Stimulated activated CD4-positive, alpha-beta T cell treated with anti-CD3 and anti-CD28 coated beads, TNF-alpha, amount 100 ng/mL, for 48 hours (primary cell): ENCODE measurements at places on chromosomes 2 and 18.

DNA sequence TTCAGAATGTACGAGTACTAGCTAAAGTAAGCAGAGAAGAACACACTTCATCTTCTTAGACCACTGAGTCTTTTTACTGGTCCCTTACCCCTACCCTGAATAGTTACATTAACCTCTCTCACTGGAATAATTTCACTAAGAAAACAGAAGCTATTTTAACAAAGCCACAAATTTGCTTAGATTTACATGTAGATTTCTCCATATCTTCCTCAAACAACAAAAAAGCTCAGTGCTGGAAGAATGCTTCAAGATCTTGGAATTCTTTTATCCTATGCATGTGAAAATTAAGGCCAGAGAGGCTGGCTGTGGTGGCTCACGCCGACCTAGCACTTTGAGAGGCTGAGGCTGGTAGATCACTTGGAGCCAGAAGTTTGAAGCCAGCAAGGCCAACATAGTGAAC lies 35.2 kb downstream of the MOGAT1 start:
- no peak for DNase-seq

- no peak for DNase-seq
Measured at GRCh38 chr2:163469561-163469962, 266.2 kb downstream of the FIGN start.

- no peak for DNase-seq
Measured at GRCh38 chr2:200454927-200455801, 54.7 kb downstream of the KCTD18 start.

GRCh38 chr2:177693658-177694339 lies 301.2 kb downstream of the AGPS start:
- no peak for DNase-seq

- no peak for DNase-seq
Measured at GRCh38 chr2:119873350-119874315, 113.9 kb downstream of the PTPN4 start.

DNA sequence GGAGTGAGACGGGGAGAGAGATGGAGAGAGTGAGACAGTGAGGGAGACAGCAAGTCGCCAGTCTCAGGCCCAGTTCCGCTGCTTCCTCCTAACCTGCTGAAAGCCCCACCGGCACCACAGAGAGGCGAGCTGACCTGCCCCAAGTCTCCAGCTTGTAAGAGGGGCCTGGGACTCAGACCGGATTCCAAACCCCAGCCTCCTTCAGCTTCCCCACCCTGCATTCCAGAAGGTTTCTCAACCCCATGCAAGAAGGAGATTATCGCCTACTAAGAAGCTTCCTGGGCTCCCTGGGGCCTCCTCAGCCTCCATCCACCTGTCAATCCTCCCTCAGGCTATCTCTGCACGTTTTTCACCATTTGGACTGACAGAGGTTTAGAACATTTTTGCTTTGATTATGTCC lies 173.1 kb upstream of the RAB6C start:
- no peak for DNase-seq

- no peak for DNase-seq
Measured at GRCh38 chr2:145593991-145594614, 1074.2 kb upstream of the ZEB2 start.

- no peak for DNase-seq
Measured at GRCh38 chr2:142061733-142062132, 69.1 kb downstream of the LRP1B start.

GRCh38 chr2:26764906-26765305 lies 822 bp downstream of the SLC35F6 start:
- DNase-seq, result no peak

DNA sequence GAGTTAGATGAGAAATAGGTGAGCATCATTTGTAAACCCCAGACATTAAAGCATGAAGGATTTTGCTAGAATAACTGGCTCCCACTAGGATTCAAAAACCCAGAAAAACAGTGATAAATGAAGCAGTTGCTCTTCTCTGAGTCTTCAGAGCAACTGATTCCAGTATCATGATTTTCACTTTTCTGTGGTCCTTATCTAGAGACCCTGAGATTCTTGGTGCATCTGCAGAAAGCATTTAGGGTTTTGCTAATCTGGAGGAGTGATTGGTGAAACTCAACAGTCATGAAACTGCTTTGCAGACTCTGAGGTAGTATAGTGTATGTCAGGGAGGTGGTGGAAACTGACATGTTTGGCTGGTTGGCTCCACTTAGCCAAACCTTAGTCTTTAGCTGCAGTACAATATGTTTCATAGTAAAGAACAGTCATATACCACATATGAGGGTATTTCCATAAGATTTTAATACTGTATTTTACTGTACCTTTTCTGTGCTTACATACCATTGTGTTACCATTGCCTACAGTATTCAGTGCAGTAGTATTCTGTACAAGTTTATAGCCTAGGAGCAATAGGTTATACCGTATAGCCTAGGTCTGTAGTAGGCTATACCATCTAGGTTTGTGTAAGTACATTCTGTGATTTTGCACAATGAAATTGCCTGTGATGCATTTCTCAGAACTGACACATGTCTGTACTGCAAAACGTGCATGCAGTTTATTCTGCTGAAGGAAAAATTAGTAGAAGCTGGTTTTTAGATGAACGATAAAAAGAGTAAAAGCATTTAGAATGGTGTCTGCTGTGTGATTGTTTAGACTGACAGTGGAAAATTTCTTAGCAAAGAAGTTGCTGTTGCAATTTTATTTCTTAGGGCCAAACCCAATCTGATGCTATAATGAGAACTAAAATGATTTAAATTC lies 23.8 kb downstream of the EML4 start:
- no peak for DNase-seq

DNA sequence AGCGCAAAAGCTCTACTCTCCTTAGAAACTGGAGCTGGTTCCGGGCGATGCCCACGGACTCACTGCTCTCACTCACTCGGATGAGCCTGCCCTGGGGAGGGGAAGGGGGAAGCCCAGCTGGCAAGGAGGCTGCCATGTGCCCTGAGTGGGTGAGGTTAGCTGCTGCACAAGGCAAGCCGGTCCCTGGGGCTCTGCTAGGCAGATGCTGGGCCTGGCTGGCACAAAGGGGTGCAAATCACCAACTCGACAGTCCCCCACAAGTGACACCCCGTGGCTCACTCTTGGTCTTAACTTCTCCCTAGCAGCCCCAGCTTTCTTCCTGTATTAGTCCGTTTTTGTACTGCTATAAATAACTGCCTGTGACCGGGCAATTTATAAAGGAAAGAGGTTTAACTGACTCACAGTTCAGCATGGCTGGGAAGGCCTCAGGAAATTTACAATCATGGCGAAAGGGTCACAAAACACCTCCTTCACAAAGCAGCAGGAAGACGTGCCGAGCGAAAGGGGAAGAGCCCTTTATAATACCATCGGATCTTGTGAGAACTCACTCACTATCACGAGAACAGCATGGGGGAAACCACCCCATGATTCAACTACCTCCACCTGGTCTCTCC lies 33.2 kb downstream of the ADCY3 start:
- no peak for DNase-seq

- no peak for DNase-seq
Measured at GRCh38 chr2:223416815-223417610, 185.1 kb downstream of the SCG2 start.

DNA sequence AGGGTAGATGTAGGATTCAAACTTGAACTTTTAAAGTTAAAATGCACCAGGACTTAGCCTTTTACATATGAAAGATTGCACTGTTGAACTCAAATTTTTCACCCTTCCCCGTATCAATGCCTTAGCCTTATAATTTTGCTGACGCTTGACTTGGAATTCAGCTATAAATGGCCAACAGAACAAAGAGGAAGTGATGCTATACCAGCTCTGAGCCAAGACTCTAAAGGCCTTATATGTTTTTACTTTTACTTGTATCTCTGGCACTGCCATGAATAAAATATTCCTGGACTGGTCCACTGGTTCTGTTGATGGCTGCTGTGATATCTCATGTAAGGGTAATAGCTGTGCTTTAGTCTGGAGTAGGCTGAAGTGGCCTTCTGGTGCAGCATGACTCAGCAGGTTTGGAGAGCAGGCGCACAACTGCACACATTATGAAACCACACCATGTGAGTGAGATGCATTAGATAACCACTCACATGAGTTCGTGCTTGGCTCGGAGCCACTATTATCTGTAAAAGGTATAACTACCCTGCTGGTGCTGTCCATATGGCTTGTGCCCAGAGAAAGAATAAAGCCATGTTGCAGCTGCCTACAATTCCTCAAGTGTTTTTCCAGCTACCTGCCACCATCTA lies 8.4 kb upstream of the IER3IP1 start:
- DNase-seq, result no peak
